ENCODE measurements at places on chromosomes 11 and 22.
A peak's percentile ranks its signal among the peaks of the same experiment; 100 is the strongest.

- DNase-seq, result no peak
These were observed 136.0 kb upstream of the SORL1-AS1 start for GRCh38 chr11:121588747-121589146.

DNA sequence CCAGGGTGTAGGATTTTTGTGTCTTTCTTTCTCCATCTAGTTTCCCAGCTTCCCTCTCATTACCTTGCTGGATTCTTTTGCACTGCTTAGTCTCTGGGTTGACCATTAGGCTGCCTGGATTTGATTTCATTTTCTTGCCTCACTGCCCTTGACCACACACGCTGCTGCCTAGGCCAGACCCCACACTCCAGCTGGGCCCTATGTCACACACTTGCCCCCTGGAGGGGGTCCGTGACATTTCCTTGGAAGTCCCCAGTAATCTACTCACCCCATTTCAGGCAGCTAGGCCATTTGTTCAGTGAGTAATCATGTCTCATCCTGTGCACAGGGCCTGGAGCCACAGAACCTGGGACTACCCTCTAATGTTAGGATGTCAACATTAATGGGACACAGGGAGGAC is 81.9 kb upstream of the SPON1 start:
- DNase-seq, result no peak

DNA sequence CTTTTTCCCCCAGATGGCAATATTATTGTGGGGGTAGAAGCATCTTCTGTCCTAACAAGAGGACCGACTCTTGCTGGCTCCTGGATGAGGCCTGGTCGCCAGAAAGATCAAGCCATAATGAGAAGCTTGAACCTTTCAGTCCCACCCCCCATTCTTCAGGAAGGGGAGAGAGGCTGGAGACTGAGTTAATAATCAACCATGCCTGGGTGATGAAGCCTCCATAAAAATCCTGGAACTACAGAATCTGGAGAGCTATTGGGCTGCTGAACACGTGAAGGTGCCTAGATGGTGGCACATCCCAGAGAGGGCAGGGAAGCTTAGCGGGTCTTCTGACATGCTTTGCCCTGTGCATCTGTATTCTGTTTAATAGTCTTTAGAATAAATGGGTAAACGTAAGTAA is 16.3 kb downstream of the AP5B1 start:
- no peak for DNase-seq

DNA sequence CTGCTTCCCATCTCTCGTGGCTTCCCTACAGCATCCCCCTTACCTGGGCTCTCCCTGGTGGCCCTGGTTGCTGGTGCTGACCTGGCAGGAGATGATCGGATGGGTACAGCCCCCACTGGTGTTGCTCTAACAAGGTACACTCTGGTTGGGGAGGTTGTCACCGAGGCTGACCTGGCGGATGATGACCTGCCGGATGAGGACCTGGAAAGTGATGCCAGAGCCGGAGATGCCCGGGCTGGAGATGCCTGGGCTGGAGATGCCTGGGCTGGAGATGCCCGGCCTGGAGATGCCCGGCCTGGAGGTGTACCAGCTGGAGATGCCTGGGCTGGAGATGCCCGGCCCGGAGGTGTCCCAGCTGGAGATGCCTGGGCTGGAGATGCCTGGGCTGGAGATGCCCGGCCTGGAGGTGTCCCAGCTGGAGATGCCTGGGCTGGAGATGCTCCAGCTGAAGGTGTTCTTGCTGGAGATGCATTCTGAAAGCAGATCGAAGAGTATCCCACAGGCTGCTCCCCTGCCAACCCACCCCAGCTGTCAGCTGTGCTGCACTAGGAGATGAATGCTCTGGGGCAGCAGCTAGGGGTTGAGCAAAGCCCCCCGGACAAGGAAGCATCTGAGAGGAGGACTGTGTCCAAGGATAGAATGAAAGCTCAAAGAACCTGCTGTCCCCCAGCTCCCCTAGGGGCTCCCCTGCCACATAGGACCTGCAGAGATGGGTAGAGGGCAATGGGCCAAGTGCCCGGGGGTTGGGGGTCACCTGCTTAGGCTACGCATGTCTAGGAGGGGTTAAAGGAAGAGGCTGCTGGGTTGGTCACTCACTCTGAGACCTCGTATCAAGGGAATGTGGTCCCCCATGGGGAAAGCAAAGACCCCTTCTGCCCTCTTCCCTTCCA is 10.6 kb downstream of the TMPRSS13 start:
- DNase-seq, result no peak

- DNase-seq, result no peak
These were observed 1.6 kb downstream of the C11orf87 start for GRCh38 chr11:109423466-109424190.

GRCh38 chr22:36049678-36049997 is 21.0 kb upstream of the RBFOX2 start:
- no peak for DNase-seq

GRCh38 chr11:70763606-70764005 is 365.3 kb downstream of the CTTN start:
- DNase-seq, result no peak

DNA sequence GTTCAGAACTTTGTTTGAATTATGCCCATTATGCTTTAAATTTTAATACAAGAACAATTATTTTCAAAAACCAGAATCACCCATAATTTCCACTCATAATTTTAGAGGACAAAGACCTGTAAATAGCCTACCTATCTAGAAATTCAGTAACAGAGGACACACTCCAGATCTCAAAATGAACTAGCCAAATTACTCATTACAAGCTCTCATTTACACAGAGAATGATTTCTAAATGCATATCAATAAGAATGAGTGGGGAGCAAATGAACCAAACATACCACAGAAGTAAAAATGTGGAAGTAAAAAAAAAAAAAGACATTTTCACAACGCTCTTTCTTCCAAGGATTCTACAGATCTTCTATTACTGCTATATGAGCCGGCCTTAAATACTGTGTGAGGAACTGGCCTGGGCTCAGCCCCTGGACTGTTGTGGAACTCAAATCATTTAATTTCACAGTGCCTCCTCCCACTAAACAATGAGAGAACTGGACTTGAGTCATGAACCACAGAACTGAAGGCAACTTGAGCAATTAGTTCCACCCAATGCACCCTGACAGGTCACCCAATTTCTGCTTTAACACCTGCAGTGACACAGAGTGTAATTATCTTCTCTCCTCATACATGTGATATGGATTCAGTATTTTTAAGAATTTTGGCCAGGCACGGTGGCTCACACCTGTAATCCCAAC is 8.0 kb downstream of the MRTFA start:
- no peak for DNase-seq

DNA sequence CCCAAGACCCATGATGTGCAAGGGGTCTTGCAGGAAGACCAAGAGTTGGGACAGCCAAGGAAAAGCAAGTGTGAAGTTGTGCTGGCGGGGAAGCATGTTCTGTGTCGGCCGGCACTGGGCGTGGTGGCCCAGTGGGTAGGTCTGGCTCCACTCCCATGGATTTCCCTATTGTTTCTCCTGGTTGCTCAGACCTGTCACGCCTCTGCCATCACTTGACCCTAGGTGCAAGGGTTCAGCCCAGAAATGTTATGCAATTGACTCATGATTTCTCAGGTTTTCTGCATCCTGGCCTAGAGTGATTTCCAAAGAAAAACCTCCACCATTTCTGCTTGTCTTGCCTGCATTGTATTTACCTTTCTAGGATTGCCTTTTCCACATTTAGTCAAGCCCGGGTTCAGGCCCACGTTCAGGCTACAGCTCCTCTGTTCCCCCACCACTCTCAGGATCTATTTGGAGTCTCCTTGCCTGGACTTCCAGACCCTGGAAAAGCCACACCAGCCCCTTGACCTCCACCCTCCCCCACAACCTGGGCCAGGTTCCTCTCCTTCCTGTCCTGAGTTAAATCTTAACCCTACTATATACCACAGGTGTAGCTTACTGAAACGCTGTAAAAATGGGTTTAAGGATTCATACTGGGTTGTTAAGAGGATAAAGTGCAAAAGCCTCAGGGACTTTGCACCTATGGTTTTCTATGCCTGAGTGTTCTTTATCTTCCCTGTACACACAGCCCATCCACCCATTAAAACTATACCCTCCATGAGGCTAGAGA is 17.5 kb upstream of the FOLR1 start:
- DNase-seq, result no peak

DNA sequence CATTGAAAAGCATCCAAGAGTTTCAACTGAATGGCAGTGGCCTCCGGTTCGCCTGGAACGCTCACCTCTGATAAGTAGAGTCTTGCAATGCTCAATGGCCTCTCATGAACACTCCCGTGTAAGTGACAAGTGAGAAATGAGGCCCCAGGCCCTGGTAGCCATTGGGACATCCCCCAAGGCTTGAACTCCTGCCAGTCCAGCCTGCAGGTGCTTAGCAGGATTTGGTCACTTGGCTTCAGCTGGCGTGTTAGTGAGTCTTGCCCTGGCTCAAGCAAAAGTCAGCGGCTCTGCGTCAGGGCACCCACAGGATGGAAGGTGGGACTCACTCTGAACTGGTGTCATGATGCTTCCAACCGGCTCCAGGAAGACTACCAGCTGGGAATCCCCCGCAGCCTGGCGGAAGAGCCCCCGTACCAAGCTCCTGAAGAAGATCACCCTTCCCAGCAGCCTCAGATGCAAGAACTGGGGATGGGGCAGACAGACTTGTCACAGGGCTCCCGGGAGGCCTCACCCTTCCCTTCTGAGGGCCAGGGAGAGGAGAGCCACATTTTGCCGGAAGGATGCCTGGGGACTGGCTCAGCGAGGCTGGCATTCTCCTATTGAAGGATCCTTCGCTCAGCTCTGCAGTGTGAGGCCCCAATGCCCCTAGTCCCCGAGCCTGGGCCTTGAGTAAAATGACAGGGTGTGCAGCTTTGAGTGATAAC is 19.3 kb downstream of the MB start:
- DNase-seq, result no peak

GRCh38 chr22:44364751-44365130 is 52.0 kb upstream of the SHISAL1 start:
- no peak for DNase-seq

DNA sequence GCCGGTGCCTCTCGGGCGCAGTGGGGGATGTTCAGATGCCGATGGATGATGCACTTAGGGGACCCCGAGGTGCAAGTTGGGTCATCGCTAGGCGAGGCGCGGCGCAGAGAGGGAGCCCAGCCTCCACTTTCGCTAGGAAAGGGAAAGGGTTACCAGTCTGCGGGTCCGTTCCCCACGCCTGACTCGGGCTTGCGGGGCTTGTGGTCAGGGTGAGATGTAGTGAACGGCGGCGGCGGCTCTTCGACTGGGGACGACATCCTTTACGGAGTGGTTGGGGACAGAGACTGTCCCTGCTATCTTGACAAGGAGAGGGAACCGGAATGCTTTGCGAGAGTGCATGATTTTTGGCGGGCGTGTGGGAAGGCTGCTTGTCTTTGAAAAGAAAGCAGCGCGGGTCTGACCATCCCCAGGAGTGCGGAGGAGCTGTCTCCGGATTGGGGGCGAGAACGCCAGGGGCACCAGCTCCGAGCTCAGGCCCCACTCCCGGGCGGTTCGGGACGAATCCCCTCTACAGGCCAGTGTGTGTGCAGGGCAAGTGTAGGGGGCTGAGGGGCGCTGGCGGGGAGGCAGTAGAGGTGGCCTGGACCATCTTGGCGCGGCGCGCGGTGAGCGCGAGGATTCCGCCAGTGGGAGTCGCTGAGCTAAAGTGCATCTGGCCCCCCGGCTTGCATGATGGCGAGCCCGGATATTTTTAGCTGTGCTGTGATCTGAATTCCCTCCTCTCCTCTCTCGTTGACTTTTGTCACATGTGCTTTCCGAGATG is 1.1 kb downstream of the FAT3 start:
- peak; percentile 25 for DNase-seq

DNA sequence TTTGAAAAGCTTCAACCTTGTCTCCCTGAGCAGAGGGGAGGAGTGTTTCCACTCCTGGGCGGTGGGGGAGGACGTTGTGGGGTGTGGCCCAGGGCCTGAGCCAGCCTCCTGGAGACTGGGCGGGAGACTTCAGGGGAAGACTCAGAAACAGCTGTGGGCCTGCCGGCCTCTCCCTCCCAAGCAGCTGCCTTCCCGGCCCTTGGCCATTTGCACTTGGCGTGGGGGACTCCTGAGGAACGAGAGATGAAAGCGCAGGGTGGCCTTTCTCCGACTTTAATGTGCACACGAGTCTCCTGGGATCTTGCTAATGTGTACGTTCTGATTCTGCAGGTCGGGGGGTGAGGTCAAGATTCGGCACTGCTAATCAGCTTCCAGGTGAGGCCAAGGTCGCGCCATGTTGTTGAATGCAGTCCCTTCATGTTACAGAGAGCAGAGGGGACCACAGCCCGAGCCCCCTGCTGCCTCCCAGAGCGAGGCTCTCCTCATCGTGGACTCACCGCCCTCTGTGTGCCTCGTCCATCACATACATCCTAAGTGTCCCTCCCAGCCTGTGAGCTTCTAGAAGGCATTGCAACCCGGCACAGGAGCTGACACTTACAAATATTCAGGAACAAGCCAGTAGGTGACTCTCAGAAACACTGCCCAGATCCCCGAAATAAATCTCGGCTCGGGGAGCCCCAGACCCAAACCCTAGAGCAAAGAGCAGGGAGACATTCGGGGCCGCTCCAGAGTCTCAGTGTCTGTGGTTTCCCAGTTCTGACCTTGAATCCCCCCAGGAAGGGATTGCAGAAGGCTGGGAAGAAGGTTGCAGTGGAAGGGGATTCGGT is 7.7 kb downstream of the LIF start:
- DNase-seq, result no peak

DNA sequence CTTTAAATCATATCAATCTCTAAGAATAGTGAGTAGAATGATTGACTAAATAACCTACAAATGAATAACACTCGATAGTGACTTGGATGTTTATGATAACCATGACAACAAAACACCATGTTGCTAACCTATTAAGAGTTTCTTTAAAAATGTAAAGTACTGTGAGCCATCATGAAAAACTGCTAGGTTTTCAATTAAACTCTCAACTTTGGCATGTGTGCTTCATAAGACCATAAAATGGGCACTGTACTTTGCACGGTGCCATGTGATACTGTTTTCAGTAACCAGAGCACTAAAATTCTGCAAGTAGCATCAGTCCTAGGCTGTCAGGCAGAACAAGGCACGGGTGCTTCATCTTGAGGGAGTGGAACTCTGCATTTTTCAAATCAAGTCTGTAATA is 96.2 kb upstream of the TRIM77 start:
- DNase-seq, result no peak
